Fibroblast of mammary gland (primary cell): ENCODE measurements at places on chromosomes 5 and 9.

DNA sequence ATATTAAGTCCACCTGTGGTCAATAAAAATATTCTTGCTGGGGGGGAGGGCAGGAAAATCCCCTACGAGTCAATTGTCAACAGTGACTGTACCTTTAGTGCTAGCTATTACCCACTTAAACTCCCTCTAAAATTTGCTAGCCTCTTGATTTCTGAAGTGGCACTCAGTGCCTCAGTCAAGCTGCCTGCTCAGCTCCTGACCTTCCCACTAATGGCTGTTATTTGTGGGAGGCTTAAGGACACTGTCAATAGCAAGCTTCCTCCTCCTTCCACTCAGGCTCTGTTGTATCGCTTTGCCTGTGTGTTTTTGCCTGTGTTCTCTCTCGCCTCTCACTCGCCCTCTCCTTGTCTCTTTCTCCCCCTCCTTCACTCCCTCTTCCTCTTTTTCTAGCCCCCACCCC is 140.8 kb downstream of the BNC2 start:
- DNase-seq: peak; percentile 33

DNA sequence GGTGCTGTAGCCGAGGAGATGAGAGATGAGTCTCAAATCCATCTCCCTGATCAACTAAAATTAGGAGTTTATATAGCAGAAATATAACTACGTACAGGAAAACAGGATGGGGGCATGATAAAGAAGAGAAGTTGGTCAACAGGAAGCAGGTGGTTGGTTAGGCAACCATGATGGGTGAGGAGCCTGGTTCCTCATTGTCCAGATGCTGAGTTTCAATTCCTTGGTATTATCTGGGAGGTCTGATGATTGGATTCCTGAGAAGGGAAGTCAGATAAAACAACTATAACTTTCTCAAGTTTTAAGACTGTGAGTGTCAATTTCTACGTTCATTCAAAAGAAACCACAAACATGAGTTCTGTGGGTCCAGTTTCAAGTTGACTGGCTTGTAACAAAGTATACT is 323.9 kb downstream of the MTRR start:
- DNase-seq: no peak

GRCh38 chr5:138458856-138459255 is 6.4 kb upstream of the EGR1 start:
- DNase-seq: no peak

- peak; percentile 95 for DNase-seq
These were observed 75.8 kb downstream of the OXCT1 start for GRCh38 chr5:41794471-41794870.

DNA sequence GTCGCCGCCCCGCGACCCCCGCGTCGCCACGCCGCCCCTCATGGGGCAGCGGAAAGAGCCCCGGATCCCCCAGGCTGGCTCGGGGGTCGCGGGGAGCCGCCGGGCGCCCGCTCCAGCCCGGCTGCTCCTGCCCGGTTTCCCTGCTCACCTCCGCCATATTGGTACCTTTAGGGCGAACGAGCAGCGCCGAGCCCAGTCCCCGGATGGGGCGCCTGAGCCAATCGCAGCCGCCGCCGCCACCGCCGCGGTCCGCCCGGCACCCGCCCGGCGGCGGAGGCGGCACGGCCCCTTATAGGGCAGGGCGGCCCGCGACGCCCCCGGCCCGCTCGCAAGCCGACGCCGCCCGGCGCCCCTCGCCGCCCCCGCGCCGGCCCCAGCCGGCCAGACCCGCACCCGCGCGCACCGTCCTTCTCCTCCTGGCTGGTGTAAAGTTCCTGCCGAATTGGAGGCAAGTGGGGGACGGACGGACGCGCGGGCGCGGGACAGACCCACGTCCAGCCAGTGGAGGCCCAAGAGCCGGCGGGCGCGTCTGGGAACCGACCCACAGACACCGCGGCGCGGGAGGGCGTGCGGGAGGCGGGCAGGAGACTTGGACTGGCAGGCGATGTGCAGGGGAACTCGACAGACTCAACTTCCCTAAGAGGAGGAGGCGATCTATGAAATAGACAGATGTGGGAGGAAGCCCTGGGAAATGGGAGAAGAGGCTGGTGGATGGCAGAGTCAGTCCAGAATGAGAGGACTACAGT is at the start of gene MIER3:
Gene MIER3, minus strand, starts transcription at position 178 of the 746 bp plus-strand sequence. Its CDS starts 21 bp downstream, at position 157.
- DNase-seq: peak; percentile 61

DNA sequence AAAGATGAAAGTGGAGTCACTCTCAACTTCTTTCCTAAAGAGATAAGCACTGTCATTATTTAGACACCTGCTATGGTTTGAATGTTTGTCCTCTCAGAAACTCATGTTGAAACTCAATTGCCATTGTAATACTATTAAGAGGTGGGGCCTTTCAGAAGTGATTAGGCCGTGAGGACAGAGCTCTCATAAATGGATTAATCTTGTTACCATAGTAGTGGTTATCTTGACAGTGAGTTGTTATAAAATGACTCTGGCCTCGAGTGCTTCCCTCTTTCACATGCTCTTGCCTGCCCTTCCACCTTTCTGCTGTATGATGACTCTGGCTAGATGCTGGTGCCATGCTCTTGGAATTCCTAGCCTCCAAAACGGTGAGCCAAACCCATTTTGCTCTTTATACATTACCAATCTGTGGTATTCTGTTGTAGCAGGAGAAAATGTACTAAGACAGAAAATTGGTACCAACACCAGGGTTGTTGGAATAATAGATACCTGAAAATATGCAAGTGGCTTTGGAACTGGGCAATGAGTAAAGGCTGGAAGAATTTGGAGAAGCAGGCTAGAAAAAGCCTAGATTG is 38.0 kb downstream of the GDA start:
- no peak for DNase-seq

GRCh38 chr5:65137631-65138030 is 344.1 kb downstream of the ADAMTS6 start:
- DNase-seq: peak; percentile 16

DNA sequence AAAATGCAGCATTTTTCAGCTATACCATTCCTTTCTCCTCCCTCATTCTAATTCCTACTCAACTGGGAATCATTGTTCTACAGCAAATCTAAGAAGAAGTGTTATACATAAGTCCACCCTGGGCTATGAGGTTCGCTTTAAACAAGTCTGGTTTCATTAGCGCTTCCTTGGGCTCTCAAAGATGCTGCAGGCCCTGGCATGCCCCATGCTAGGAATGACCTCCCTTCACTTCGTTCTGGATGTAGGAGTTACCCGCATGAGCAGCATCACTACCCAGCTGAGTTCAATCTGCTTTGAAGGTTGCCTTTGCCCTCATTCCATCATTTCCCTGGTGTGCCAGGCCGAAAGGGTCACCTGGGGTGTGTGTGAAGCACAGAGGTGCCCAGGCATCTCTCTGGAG is 35.4 kb downstream of the F2R start:
- no peak for DNase-seq

DNA sequence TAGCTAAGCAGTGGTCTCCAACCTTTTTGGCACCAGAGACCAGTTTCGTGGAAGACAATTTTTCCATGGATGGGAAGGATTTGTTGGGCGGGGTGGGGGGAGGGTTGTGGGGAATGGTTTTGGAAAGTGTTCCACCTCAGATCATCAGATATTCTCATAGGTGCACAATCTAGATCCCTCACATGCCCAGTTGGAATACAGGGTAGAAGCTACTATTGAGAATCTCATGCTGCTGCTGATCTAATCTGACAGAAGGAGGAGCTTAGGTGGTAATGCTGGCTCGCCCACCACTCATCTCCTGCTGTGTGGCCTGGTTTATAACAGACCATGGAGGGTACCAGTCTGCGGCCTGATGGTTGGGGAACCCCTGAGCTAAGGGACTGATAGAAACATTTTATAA is 662.7 kb upstream of the RGMB start:
- DNase-seq: peak; percentile 17

DNA sequence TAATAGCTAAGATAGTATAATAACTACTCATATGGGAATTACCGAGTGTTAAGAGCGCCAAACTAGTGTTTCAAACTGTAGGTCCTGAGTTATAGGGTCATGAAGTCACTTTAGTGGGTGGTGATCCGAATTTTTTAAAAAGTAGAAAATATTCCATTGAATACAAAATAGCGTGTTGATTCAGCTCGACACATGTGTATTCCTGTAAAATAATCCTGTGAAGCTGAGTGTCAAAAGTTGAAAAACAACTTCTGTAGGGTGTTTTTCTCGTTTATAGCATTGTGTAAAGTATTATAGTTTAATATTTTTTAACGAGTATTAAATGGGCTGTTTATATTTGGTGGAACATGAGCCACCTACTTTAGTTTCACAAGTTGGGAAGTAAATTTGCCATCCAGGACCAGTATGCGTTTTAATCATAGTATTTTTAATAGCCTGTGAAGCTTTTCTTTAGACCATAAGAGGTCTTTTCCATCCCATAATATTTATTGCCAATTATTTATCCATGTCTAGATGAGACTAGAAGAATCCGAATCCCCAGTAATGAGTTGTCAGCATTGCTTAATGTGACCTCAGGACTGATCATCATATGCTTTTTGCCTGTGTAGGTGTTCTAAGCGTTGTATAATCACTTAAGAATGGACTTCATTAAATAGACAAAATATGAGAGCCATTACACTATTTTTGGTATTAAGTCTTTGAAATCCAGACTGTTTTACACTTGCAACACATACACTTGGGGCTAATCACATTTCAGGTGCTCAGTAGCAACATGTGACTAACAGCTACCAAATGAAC is 84.1 kb downstream of the PTPDC1 start:
- peak; percentile 67 for DNase-seq

GRCh38 chr9:22373636-22374035 is 73.0 kb upstream of the DMRTA1 start:
- no peak for DNase-seq

GRCh38 chr5:82176115-82176814 is 101.9 kb downstream of the RPS23 start:
- DNase-seq: no peak

- DNase-seq: no peak
These were observed 1.4 kb downstream of the ZSWIM6 start for GRCh38 chr5:61333321-61333953.

GRCh38 chr5:546376-546908 is 22.2 kb upstream of the SLC9A3 start:
- DNase-seq: no peak

GRCh38 chr5:173872957-173873305 is 15.2 kb upstream of the CPEB4 start:
- DNase-seq: no peak

DNA sequence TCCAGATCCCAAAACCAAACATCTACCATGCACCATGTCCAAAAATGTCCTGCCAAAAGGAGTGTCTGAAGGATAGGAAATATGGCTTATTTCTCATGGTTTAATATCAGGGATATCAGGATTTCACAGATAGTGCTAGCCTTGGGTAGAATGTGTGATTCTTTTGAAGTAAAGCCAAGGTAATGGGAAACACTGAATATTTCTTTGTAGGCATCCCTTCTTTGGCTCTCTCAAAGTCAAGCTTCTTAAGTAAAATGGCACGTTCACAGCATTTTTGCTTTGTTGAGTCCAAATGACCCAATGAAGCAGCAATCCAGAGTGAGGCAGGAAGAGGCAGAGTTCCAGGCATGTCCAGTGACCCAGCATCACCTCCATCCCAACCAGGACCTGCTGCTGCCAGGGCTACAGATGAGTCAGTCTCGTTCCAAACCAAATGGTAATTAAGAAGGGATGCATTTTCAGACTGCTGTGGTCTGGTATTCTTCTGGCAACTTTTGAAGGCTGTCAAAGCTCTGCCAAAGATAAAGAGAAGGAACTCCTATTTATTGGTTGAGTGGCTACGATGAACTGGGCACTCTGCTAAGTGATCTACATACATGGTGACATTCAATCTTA is 678.8 kb upstream of the KLF4 start:
- DNase-seq: peak; percentile 92

DNA sequence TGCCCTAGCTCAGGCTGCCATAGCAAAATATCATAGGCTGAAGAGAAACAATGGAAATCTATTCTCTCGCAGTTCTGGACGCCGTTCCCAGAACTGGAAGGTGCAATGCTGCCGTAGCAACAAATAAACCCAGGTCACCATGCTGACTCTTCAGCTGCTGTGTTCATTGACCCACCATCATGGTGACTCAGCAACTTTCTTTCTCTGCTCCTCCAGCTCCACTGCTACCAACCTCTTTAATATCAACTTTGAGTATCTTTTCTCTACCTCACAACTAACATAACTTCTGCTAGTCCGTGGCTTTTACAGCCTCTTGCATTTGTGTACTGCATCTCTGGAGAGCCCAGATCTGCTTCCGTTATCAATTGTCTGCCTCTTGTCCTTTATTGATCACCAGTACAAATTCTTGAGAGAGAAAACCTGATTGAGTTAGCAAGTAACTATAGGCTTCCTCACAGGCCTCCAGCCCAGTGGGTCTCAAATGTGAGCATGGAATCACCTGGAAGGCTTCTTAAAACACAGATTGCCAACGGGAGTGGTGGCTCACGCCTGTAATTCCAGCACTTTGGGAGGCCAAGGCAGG is 47.3 kb upstream of the SLC30A5 start:
- peak; percentile 23 for DNase-seq

DNA sequence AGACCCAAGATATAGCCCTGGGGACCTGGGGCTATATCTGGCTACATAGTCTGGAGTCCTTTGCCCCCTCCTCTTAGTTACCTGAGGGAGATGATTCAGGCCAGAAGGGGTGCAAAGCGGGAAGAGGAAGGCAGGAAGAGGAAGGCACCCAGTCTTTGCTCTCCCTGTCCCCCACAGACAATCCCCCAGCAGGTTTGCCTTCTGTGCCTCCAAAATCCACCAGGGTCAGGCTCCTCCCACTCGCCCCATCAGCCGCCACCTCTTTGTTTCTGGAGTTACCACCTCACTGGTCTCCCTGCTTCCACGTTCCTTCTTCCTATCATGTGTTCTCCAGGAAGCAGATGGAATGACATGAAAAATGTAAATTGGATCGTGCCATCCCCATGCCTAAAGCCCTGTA is 31.2 kb upstream of the FABP6 start:
- DNase-seq: no peak

DNA sequence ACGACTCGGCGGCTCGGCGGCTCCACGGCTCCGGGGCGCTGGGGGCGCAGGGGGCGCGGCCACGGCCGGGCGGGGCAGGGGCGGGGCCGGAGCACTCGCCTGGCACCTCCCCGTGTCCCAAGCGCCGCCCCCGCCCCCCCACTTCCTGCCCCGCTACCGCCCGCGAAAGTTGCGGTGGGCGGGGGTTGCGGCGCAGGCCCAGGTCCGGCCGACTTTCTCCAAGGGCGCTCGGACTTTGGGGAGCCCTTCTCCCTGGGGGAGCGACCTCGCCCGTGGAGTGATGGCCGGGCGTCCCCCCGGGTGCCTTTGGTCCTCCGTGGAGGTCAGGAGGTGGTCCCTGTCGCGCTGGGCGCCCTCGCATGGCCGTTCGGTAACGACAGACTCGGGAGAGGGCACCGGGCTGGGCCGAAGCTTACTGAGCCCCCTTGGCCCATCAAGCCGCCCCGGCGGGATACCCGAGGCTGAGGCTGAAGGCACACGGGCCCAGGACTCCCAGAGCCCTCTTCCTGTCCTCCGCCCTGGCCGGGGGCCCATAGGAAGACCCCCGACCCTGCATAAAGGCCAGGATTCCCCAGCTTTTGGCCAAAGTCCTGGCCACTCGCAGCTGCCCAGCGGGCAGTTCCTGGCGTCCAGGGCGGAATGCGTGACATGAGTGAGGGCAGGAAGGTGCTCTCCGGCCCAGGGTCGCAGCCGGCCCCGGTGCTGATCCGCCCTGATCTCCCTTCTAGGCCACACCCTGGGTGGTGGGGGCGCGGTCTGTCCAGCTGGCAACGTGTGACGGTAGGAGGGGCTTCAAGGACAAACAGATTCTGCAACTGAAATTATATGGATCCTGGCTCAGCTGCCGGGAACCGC is 883 bp upstream of the VAV2 start:
- DNase-seq: peak; percentile 94
